C1 segment of cervical spinal cord (tissue), 14 donors: ENCODE measurements at places on chromosomes 1 and 21.

- DNase-seq = no peak
These were observed 6.3 kb upstream of the TRIM33 start for GRCh38 chr1:114517348-114517747.

GRCh38 chr1:1282998-1283397 lies 2.8 kb downstream of the SCNN1D start:
- DNase-seq = no peak

DNA sequence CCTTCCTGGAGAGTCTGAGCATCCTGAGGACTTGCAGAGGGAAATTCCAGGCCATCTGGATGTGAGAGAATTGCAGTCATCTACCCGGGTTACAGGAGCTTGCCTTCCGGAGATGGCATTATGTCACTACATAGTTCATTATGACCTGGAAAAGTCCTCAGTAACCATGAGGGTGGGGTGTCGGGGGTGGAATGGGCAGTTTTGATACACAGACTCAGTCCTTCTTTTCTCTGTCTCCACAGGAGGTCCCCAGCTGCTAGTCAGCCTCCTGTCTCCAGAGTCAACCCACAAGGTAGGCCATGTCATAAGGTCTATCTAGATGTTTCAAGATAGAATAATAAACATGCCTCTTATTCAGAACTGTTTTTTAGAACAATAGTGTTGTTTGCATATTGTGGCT lies 268.2 kb upstream of the SGIP1 start:
- no peak for DNase-seq

DNA sequence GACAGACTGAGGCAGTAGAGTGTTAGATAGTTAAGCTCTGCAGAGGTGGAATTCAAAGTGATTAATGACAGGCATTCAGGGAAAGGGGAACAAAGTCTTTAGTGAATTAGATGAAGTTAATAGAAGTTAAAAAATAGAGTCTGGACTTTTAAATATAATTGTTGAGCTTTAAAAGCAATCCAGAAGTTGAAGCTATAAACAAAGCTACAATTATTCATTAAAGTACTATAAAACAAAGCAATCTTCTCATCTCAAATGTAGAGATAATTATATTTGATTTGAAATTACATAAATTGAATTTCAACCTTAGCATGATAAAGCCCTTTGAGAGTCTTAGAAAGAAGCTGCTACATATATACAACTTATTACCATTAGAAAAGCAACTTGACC lies 710.6 kb downstream of the MRPL39 start:
- no peak for DNase-seq

DNA sequence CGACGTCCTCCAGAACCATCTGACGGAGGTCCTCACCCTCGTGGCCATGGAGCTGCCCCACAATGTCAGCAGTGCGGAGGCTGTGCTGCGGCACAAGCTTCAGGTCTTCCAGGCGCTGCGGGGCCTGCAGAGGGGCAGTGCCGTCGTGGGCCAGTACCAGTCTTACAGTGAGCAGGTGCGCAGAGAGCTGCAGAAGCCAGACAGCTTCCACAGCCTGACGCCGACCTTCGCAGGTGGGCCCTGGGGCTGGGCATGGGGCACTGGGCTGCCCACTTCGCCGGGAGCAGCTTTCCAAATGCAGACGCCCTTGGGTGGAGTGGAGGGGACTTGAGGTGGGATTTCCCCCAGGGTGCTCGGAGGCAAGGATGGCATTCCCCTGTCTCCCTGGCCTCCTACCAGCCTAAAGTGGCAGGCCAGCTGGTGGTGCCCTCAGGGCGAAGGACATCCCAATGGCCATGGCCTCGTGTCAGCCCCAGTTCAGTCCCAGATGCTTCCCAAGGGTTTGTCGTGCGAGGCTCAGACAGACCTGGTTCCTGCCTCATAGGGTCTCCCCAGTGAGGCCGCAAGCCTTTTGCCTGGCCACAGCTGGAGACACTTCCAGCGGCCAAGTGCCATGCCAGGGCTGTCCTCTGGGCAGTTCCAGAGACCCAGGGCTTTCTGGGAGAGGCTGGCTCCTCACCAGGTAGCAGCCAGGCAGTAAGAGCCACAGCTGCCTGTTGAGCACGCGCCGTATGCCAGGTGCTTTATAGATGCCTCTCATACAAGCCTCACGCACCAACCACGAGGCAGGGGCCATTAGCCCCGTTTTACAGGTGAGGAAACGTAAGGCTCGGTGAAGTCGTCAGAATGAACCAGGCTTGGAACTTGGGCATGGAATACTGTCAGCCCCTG lies 27.8 kb downstream of the H6PD start:
- DNase-seq = no peak

DNA sequence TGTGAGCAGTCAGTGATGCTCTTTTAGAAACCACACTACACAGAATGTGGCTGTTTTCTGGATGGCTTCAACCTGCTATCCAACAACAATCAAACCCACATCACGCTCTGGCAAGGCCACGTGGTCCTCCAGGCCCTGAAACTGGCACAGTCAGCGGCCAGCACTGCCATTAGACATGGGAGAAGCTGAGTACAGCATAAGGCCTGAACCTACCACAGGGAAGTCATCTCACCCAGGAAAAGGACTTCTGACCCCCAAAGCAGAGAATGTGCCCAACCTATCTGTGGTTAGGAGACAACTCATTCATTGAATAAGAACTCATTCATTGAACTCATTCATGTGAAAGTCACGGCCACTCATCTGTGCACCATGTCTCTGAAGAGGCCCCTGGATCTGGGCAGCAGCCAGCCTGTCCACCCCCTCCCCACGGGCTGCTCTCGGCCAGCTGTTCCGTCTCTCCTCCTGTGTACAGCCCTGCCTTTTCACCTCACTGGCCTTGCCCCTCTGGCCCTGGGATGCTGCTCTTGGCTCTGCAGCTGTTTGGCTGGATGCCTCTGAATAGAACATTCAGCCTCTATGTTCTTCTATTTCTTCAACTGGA lies 41.1 kb downstream of the C1orf198 start:
- peak; percentile 75 for DNase-seq

GRCh38 chr1:167312871-167313270 lies 92.2 kb downstream of the POU2F1 start:
- no peak for DNase-seq

GRCh38 chr1:38778051-38778450 lies 81.5 kb downstream of the RRAGC start:
- no peak for DNase-seq

GRCh38 chr1:26357121-26357602 lies 3.2 kb upstream of the CRYBG2 start:
- DNase-seq = no peak

- no peak for DNase-seq
These were observed 4.8 kb upstream of the CRYBG2 start for GRCh38 chr1:26358411-26359384.

- no peak for DNase-seq
These were observed 502.3 kb downstream of the NUF2 start for GRCh38 chr1:163824006-163824405.

DNA sequence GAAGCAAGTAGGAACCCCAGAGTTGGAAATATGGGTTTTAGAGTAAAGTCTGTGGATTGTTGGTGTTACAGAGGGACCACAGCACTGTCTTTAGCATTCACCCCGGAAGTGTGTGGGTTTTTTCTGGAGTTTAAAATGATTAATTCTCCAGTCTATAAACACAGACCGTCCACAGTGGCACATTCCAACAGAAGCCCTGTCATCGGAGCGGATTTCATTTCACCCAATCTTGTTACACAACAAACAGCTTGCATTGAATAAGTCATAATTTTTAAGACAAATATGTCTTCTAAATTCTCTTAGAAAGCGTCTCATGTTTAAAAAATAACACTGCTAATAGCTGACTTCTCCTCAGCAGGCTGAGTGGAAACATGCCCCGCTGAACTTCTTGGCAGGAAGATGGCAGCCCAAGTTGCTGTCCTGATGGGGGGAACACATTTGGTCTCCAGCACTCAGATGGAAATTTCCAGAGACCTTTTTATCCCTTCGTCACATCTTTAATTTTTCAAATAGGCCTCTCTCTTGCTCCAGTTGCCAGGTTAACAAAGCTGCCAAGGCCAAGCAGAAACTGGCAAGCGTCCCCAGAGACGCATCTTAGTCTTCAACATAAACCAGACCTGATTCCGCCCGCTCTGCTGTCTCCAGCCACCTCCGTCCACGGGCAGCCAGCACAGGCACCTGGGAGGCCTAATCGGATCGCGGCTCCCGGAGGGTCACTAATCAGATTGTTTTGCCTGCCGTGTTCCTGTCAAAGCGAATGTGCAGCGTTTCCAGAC lies 28.8 kb upstream of the SLC19A1 start:
- DNase-seq = no peak

- no peak for DNase-seq
These were observed 14.0 kb downstream of the ATP5PO start for GRCh38 chr21:33901412-33902288.

- no peak for DNase-seq
These were observed 176.6 kb downstream of the GRIK3 start for GRCh38 chr1:36857754-36858153.

DNA sequence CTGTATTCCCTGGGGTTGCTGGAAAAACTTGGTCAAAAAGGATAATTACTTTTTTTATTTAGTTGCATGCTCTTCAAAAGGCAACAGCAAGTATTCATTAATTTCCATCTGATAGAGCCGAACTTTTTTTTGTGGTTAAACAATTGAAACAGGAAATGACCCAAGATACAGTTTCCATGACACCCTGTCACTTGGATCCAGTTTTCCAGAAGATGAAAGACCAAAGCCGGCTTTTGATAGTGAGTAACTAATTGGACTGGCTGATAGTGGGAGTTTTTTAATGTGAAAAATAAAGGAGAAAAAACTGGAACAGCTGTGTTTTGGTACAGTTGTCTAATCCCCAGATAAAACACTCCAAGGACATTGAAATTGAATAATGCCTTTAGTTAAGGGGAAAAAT lies 33.0 kb downstream of the CACHD1 start:
- DNase-seq = no peak

- DNase-seq = no peak
These were observed 23.7 kb downstream of the IRF2BP2 start for GRCh38 chr1:234586304-234586703.

DNA sequence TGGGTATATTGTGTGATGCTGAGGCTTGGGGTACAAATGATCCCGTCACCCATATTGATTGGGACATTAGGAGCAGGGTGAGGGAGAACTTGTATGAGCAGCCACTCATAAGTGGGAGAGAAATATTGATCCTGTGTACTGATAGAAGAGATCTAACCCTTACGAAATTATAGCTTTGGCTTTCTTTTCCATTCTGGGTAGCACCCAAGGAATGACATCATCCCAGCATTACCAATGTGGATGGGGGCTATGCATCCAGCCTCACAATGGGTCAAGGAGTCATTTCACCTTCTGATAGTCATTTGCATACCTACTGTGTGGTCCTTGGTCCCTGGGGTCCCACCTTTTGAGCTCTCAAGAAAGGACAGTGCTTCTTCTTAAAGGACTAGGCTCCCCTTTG lies 1.9 kb upstream of the NAV1 start:
- no peak for DNase-seq

DNA sequence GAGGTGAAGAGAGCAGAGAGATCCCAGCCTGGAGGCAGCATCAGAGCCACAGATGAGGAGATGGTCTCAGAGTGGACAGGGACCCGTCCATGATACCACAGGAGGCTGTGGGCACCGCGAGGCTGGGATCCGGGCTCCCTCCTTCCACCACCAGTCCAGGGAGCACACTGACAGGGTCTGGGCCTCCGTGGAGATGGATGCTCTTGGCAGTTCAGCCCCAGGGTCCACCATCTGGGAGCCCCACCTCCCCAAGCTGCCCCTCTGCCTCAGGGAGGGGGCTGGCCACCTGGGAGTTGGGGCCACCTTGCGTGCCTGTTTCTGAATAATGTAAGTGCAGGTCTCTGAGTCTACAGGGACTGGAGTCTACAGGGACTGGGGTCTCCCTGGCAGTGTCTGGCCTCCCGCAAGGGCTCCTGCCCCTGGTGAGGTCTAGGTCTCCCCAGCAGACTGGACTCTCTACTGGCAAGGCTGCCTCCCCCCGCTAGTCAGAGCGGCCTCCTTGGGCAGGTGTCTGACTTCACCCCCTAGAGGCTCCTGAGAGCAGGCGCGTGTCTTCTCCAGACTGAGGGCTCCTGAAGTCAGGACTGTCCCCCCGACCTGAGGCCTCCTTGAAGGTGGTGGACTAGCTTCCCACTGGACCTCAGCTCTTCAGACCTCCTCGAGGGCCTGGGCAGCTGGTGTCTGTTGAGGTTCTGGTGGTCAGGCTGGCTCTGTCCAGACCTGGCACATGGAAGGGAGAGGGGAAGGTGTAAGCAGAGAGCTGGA lies 218.5 kb downstream of the PTPRU start:
- DNase-seq = no peak

DNA sequence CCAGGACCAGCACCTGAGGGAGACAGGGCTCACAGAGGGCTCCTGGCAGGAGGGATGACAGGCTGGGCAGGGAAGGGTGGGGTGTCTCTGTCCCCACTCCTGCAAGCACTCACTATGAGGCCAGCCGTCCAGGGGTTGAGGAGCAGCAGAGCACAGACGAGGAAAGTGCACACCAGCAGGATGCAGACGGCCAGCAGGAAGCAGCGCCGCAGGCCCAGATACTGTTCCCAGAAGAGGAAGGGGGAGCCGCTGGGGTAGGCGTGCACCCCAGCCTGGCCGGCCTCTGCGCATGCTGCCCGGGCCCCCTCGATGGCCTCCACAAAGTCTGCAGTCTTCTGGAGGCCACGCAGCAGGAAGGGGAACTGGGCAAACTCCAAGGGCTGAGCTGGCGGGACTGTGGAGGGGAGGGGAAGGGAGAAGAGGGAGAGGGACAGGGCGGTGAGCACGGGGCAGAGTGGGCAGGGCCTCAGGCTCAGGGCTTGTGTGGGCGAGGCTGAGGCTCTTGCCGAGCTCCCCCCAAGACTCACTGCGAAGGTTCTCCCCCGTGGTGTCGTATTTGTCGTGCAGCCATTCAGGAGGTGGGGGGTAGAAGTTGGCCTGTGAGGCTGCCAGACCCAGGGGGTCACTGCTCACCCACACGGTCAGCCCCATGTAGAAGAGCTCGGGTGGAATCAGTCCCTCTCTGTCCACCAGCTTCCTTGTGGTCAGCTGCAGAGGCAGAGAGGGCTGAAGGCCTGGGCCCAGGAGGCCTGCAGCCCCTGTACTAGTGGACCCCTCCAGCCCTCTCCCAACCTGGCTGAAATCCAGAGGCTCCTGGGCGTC lies 16.5 kb downstream of the PTCH2 start:
- DNase-seq = no peak

DNA sequence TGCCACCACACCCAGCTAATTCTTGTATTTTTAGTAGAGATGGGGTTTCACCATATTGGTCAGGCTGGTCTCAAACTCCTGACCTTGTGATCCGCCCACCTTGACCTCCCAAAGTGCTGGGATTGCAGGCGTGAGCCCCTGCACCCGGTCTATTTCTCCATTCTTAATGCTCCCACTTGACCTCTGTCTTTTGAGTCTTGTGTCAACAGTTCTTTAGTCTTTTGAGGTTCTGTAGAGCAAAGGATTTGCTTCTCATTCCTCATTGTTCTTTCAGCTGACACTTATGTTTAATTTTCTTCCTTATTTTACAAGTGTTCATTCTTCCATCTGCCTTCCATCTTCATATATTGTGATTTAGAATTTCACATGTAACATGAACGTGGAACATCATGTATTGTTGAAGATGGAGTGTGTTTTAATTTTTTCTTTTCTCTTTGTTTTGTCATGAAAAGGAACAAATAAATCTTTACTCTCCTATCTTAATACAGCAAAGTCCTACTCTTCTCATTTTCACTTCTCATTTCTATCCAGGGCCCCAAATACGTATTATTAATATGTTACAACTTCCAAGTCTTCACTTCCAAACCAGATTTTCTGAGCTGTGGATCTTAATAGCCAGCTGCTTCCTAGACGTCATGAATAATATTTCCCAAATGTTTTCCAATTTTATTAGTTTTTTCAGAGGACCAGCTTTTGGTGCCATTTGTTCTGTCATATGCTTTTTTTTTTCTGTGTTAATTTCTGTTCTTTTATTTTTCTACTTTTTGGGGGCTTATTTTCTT lies 16.9 kb downstream of the MTF2 start:
- DNase-seq = no peak
